Astrocyte (in vitro differentiated cells and primary cell): ENCODE measurements at places on chromosomes 2 and 18.

GRCh38 chr18:57025540-57025939 lies 121.3 kb upstream of the BOD1L2 start:
- peak; percentile 26 for DNase-seq

- DNase-seq: peak; percentile 8
Observed at GRCh38 chr2:32559136-32559535, 68.7 kb upstream of the TTC27 start.

- DNase-seq: no peak
Observed at GRCh38 chr18:63752636-63753035, 22.6 kb upstream of the SERPINB7 start.

DNA sequence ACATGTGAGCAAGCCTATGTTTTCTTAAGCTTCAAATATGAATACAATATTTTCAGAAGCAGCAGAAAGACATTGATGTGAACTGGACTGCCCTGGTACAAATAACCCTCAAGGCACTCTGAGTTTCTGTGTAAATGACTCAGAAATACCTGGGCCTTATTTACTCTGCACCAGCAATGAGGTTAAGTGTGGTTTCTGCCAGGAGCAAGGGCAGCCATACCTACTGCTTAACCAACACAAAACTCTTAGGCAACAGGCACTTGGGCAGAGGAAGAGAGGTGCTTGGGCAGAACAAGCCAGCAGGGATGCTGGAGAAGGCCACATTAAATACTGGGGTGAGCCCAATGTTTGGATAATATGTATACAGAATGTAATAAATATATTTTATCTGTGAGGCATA lies 29.4 kb upstream of the ARL5A start:
- no peak for DNase-seq

DNA sequence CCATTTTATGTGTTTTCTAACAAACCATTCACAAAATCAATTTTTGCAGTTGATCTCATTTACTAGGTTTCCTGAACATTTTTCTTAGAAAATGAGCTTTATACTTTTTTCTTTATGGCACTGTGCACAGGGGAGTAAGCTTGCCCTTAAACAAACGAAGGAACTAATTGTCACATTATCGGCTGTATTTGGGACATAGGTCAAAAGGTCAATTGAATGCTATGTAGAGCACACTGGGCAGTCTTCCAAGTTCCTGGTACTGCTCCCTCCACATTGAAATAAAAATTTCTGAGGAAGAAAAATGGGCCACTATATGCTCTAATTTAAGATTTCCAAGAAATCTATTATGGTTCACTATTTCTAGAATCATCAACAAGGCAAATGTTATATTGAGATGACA lies 93.6 kb upstream of the TMEFF2 start:
- no peak for DNase-seq

DNA sequence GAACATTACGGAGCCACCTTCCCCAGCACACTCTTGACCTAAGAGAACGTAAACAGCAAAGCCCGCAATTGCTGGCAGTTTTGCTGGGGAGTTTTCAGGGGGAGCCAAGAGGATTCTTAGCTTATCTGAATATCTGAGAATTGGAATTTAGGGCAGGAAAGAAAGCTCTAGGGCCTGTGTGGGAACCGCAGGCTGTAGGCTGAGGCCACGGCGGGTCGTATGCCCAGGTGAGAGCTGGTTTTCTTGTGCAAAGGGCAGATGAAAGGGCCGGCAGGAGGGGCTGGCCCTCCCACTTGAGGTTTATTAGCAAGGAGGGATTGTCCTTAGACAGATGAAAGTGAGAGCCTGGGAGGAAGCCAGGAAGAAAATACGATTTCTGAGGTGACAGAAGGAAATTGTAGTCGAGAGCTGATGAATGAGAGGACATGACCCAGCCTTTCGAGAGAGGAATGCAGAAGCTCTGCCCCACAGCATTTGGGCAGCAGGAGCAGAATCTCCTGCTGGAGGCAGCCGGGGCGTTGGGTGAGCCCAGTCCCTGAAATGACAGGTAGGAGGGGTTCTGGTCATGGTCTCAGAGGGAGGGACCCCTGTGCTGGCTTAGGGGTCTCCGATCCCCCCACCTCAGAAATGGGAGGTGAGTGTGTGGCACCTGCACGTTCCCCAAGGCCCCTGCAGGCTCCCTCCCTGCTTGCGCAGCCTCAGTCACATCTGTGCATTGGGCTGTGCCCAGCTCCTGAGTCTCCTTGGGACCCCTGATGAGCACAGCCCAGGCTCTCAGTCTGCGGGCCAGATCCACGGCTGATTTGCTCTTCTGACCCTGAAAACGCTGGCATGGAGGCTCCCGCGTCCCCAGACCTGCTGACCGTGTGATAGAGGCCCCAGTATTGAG lies 61.1 kb downstream of the CABLES1 start:
- DNase-seq: peak; percentile 55

DNA sequence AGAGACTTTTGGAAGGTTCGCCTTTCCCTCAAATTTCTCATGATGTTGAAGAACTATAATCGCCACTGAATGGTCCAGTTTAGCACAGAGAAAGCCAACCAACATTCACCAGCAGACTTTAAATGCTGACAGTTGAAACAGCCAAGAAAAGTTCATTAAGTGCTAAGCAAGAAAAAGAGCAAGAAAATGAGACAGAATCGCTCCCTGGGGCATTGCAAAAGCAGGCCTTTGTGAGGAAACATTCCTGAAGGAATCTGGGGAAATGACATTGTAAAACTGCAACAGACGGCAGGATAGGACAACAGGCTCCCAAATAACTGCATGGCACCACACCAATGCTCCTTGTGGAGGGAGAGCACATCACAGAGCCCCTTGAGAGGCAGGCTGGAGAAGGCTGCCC lies 269.3 kb upstream of the ID2 start:
- DNase-seq: no peak

DNA sequence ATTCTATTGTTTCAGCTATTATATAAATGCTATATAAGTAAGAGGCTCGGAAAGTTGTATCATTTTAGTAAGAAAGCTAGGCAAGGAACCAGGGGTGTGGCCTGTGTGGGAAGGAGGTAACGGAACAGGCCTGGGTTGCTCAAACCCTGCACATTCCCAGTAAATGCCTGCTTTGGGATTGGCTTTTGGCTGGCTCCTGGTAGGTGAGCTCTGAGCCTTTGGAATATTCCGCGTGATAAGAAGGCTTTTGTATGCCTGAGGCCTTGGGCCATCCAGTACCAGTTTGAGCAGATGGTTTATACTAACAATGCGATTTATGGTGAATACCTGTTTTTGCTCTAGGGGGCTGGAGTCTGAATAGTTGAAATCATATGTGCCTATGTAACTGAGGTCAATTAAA lies 42.6 kb upstream of the CDH20 start:
- no peak for DNase-seq

- no peak for DNase-seq
Observed at GRCh38 chr2:154140249-154141025, 268.7 kb downstream of the GALNT13 start.

- no peak for DNase-seq
Observed at GRCh38 chr2:116922414-116922813, 892.1 kb upstream of the DDX18 start.

DNA sequence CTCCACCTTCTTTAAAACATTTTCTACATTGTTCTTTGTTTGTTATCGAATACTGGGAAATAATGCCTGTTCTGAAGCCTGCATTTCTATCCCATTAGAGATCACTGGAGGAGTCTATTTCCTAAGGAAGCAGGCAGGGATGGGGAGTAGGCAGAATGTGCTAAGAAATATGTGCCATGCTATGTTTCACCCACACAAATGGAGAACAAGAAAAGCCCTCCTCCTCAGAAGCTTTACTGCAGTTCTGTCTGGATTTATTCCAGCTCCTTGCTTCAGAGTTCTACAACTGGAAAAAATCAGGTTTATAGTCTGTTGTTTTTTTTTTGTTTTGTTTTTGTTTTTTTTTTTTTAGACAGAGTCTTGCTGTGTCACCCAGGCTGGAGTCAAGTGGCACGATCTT lies 825.1 kb downstream of the SLC4A3 start:
- no peak for DNase-seq

DNA sequence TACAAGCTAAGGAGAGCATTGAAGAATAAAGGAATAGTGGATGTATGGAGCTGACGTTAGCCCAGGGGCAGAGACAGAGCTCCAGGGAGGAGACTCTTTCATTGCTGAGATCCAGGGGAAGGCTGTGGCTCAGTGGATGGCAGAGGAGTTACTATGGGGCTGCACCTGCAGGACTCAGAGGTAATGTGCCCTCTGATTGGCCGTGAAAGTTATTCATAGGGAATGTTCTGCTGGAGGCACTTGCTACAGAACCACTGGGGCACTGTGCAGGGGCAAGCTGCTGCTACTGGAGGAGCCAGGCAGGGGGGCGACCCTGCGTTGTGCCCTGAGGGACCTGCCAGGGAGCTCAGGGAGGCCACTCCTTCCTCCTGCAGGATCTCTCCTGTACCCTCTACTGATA lies 199.2 kb downstream of the PTPRM start:
- DNase-seq: no peak

DNA sequence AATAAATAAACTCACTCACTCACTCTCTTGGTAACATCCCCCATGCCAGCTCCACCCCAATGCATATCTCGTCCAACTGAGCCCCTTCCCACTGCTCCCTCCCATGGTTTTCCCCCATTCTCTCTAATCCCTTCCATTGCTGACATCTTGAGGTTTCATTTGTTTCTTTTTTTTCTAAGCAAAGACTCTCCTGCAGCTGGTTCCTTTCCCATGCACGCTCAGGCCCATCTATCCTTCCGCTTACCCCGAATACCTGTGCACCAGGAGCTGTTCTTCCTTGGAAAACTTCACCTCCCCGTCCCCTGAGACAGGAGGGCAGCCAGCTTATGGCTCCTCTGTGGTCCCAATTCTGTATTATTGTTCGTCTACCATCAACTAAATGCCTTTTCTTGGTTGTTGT lies 41.7 kb upstream of the IGFBP2 start:
- no peak for DNase-seq

GRCh38 chr2:139079311-139079710 lies 299.1 kb upstream of the NXPH2 start:
- DNase-seq: peak; percentile 15

DNA sequence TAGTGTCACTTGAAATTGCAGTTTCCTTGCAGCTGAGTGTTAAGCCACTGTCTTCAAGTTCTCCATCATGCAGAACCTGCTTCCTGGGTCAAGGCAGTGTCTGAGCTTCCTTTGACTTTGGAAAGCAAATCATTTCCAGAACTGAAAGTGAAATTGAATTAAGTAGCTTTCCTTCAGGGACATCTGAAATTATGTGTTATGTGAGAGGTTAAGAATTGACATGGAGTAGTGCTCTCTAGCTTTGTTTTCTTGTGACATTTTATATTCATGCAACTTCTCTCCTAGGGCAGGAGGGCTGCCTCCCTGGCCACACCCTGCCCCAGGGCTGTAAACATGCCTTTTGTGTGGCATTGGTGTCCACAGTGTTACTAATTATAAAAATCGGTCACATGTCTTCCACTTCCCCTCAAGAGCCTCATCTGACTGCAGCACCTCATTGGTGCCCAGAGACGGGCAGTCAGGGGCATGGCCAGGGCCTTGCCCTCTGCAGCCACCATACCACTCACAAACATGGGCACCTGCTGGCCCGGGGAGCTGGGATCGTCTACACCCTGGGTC lies 14.4 kb downstream of the RAB12 start:
- DNase-seq: no peak

- DNase-seq: no peak
Observed at GRCh38 chr2:210277133-210277532, 37.8 kb downstream of the MYL1 start.

DNA sequence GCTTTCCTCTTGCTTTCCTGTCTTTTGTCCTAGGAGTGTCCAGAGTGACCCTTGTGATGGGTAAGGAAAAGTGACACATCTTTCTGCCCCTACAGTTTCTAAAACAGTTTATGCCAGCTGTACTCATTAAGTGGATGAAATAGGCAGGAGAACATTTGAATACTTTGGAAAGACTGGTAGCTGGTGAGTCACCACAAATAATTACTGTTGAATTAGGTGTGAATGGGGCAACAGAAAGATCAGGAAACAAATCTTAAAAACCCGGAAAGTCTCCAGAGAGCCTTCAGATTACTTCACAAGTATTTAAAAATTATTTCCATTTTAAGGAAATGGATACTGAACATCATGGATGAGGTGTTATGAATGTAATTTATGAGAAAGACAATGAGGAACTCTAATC lies 278.5 kb downstream of the CLIP4 start:
- no peak for DNase-seq

- no peak for DNase-seq
Observed at GRCh38 chr2:163397451-163397850, 338.4 kb downstream of the FIGN start.

- DNase-seq: no peak
Observed at GRCh38 chr18:40630496-40630895, 1324.5 kb upstream of the PIK3C3 start.

- DNase-seq: peak; percentile 66
Observed at GRCh38 chr18:30487962-30488361, 554.6 kb downstream of the DSC3 start.

DNA sequence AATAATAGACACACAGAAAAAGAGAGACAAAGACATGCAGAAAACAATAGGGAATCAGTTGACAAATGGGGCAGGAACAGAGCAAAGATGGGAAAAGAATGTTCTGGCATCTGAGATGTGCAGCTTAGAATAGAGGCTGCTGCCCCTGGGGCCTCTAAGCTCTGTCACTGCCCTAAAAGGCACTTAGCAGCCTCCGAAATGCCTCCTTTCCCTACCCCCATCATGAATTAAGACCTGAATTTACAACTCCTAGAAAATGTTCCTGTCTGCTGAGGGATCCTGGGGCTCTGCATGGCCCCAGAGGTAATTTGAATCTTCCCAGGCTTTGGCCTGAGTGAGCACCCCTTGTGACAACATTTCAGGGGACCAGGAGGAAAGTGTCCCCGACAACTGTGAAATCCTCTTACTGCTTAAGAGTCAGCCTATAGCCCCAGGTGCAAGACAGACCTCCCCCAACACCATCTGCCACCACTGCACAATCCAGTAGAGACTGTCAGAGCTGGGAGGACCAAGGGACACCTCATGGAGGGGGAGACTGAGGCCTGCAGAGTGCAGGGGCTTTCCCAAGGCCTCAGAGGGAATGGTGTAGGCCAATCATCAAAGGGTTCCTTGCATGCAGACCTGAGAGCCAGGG lies 24.8 kb downstream of the MRPL35 start:
- no peak for DNase-seq

DNA sequence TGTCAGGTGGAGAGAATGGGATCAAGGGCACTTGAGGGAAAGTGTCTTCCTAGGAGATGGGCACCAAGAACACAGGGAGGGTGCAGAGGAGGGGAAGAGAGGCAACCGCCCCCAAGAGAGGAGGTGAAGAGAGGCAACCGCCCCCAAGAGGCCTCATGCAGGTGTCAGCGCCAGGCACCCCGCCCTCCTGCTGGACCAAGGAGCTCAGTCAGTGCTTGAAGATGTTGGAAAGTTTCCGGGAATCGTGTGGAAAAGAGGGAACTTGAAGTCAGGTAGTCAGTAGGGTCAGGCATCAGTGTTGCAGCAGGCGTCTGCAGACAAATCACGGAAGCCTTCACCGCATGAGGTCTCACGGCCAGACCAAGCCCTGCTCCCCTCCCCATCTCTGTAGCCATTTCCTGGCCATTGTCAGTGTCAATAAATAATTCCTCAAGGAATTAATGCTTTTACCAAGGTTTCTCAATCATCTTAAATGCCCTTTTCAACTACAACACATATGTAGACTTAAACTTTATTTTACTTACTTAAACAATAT lies 353.1 kb downstream of the EIPR1 start:
- no peak for DNase-seq

GRCh38 chr2:181371782-181372645 lies 85.2 kb upstream of the ITGA4 start:
- peak; percentile 84 for DNase-seq

GRCh38 chr2:70725505-70725904 lies 42.5 kb downstream of the ADD2 start:
- DNase-seq: no peak
